ENCODE measurements at places on chromosomes 16 and 17.

DNA sequence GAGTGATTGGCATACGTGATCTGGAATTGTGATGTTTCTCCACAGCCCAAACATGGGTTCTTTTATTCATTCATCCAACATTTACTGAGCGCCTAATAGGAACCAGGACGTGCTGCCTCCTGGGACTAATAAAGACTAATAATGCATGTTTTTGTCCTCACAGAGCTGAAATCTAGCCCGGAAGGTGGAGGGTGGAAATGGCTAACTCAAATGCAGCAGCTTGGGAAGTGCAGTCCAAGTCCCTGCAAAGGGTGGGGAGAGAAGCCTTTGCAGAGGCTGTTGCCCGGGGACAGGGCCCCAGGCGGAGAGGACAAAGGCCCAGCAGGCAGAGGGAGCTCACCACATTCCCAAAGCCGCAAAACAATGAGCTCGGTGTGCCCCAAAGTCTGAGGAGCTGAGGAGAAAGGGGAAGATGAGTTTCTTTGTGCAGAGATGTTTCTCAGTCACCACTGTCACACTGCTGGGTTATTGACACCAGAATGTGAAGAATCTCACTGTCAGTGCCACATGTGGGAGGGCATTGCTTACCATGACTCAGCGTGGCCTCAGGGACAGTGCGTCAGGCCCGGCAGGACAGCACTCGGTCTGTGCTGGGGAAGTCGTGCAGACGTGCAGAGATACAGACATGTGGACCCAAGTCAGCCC lies 118.2 kb upstream of the CHMP6 start:
- DNase-seq: no peak

DNA sequence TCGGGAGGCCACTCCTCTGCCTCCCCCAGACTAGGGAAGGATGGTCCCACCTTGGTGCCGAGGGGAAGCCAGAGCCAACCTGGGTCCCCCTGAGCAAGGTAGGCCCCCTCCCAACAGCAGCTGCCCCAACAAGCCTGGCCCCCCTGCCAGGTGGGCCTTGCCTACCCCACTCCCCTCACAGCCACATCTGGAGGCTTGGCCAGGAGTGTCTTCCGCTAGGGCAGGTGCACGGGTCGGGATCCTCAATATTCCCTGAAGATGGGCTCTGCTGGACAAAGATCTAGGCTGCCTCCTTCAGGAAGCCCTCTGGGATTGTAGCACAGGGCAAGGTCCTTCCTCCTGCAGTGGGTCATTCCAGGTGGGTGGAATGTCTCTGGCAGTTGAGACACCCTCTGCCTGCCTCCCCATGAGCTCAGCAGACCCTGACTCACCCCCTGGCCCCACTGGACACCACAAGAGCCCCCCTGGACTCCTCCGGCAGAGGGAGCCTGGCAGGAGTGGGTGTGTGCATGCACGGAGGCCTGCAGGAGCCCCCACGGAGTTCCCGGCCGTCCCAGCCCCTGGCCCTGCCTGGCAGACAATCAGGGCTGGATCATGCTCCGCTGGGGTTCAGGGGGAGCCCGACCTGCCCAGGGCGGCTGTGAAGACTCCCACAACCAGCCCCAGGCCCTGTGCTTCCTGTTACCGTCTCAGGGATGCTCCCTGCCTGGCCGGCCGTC lies 435 bp downstream of the C1QTNF8 start:
- DNase-seq: no peak

- DNase-seq: peak; percentile 75
Observed at GRCh38 chr17:7716901-7717755, at the start of gene DNAH2. DNAH2 (plus strand) TSS chr17:7717744; CDS start chr17:7719735, 1,991 bp downstream.

GRCh38 chr17:57459286-57459915 lies 203.1 kb downstream of the MSI2 start:
- DNase-seq: no peak

DNA sequence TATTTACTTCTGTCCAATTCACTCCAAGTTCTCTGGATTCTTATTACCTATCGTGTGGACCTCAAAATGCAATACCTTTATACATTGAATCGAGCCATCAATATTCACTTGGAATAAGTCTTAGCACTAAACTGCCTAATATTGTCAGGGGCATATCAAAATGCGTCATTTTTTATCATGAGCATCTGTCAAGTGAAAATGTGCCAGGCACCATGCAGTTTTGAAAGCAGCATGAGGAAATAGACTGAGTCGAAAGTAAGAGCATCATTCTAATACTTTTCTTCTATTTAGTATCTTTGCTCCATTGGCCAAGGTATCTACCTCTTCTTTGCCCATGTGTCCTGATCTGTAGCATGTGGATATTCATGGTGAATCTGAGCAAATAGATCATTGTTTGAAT lies 1193.4 kb downstream of the CDH11 start:
- no peak for DNase-seq

GRCh38 chr17:68417317-68417716 lies 40.0 kb downstream of the WIPI1 start:
- no peak for DNase-seq

GRCh38 chr16:9996221-9996620 lies 186.0 kb downstream of the GRIN2A start:
- DNase-seq: no peak

DNA sequence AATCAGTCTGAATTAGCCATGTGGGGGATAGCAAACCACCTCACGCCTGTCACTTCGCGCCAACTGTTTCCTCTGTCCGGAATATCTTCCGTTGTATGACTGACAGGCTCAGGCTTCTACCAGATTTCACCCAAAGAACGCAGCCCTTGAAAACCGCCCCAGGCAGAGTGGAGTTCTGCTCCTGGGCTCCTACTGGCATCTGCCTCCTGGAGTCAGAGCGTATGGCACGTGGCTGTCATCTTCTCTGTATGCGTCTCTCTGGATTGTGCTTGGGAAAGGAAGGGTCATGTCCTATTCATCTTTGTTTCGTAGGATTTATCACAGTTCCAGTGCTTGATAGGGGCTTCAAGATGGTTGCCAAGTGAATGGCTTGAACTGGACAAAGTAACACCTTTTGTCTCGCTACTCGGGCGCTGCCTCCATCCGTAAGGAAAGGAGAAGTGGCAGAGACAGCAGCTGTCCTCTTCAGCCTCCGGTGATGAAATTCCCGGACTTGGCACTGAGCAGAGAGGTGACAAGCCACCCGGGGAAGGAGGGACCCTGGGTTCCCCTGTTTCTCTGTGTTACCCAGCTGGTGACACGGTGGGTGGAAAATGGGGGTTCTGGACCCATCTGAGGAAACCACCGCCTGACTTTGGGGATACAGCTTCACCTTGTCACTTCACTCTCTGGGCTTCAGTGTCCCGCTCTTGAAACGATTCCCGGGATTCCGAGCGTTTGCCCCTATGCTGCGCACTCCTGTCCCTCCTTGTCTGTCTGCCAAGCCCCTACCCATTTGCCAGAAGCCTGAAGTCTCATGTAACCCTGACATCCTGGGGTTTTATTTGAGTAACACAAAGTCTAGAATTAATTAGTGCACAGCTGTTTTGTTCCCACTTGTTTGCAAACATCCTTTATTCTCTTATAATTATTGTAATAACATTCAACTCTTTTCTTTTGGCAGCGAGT lies 13.9 kb downstream of the KIAA0513 start:
- DNase-seq: no peak

DNA sequence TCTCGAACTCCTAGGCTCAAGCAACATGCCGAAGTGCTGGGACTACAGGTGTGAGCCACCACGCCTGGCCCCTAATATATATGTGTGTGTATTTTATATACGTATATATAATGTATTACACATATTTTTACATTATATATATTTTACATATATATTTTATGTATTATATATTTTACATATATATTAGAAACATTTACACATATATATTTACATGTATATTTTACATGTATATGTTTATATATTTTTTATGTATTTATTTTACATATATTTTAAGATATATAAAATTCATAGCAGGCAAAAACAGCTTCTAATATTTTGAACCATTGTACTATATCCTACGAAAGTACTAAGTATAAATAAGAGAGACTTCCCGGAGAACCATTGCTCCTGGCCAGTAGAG lies 455.1 kb downstream of the XYLT1 start:
- no peak for DNase-seq

- DNase-seq: no peak
Observed at GRCh38 chr17:19368229-19368628, 5.7 kb upstream of the B9D1 start.

DNA sequence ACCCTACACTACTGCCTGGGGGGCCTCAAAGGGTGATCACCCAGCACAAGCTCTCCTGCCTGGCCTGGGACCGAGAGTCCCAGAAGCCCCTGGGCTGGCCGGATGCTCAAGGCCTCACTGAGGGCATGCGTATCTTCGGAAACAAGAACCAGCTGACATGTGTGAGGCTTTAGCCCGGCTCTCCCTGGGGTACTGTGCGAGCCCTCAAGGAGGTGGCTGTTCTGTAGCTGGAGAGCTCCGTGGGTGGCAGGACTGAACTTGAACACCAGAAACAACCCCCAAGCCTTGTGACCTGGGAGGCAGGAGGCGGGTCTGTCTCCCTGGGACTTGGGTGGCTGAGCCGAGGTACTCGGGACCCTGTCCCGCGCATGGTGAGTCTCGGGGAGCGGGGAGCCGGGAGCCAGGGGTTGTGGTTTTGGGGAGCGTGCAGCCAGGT lies 7.0 kb downstream of the DPEP1 start:
- DNase-seq: no peak

DNA sequence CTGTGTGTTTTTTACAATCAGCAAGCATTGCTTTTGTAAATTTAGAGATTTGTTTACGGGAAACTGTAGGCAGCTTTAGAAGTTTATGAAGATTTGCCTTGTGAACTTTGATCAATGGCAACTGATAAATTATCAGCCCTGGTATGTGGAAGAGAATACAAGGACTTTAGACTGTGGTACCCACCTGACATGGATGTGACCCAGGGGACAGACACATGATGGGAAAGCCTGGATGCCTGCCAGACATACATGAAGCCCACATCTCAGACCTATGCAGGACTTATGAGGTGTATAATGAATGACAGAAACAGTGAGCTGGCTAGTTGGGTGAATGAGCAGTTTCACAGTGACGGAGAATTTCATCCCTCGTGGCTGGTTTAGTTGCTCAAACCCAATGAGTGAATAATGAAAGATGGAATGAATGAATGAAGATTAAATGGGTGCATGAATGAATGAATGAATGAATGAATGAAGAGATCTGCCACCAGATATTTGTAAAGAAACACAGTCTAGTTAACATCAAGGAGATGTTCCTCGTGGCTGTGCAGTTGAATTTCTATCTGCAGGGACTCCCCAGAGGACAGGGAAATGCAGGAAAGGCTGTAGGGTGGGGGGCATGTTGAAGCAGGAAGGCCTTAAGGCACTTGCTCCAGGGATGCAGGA lies 7.6 kb downstream of the TMEM92 start:
- DNase-seq: no peak

DNA sequence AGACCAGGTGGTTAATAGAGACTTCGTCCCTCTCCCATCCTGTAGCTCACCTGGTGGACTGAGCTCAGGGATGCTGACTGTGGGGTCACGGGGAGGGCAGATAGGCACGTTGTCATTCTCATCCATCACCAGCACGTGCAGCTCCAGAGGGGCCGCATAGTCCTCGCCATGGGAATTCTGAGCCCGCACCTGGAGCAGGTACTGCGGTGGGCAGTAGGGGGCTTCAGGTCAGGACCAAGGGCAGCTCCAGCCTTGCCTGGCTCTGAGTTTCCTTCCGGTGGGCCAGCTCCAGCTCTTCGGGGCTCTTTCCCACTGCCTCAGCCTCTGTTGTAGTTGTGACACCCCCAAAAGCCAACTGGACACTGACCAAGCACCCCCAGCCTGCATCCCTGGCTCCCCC lies 5.6 kb downstream of the CDH16 start:
- no peak for DNase-seq
